ENCODE measurements at places on chromosomes 6 and 20. TPM values are rescaled to one million over a fixed set of nuclear protein-coding genes. Genes with fewer than 3 reads are reported as not detected.

Gene CNKSR3
- total RNA-seq, result 19.1 TPM

Gene TMEM244
- not detected for total RNA-seq

Gene CRISP2
- total RNA-seq, result not detected

Gene OLIG3
- total RNA-seq, result not detected

GRCh38 chr6:5105146-5105545 lies 20.0 kb downstream of the PPP1R3G start:
- no peak for DNase-seq

DNA sequence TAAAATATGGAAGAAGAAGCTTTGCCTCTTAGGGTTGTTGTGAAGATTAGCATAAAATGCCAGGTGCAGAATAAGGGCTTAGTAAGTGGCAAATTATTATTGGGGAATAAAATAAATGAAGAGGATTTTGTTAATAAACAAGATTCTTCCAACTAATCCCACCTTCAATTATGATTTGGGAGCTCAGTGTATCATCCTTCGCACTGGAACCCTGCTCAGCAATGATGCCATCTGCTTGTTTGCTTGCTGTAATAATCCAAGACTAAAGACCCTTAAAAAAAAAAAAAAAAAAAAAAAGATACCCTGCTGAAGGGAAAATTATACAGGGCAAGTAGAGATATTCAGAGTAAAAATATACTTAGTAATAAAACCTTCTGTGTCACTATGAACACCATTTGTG lies 62.0 kb upstream of the RREB1 start:
- DNase-seq, result no peak

- no peak for DNase-seq
These were observed 3.5 kb downstream of the TDP2 start for GRCh38 chr6:24663189-24663588.

DNA sequence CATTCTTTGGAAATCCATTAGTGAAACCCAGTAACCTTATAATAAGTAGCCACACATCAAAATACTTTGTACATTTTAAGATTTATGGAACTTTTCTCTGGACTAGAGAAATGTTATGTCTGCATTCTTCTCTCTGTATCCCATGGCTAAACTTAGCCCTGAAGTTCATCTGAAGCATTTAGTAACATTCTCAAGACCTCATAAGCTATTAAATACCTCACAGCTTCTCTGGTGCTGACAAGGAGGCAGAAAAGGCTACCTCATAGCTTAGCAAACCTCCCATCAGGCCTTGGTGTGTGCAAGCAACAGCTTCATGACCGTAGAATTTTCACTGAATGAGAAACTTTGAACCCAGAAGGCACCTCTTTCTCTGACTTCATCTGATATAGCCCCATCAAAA lies 38.9 kb upstream of the HDGFL1 start:
- DNase-seq, result no peak
